ENCODE measurements at places on chromosomes 6 and 20. TPM values are rescaled to one million over a fixed set of nuclear protein-coding genes. Genes with fewer than 3 reads are reported as not detected.

IYD gene
- polyA plus RNA-seq, result 0.05 TPM

MEP1A gene
- polyA plus RNA-seq, result 0.21 TPM

GRCh38 chr20:45861221-45862075 lies 4.0 kb downstream of the ZSWIM3 start:
- DNase-seq, result no peak

LRFN2 gene
- polyA plus RNA-seq, result 0.06 TPM

VSTM2L gene
- 0.05 TPM for polyA plus RNA-seq
